ENCODE measurements at places on chromosomes 13 and 19.
A peak's percentile ranks its signal among the peaks of the same experiment; 100 is the strongest.

- no peak for DNase-seq
Observed at GRCh38 chr19:51365965-51366388, at the start of gene ETFB. TSS of gene ETFB (minus strand) at chr19:51366388. CDS start at chr19:51366326, 62 bp downstream.

DNA sequence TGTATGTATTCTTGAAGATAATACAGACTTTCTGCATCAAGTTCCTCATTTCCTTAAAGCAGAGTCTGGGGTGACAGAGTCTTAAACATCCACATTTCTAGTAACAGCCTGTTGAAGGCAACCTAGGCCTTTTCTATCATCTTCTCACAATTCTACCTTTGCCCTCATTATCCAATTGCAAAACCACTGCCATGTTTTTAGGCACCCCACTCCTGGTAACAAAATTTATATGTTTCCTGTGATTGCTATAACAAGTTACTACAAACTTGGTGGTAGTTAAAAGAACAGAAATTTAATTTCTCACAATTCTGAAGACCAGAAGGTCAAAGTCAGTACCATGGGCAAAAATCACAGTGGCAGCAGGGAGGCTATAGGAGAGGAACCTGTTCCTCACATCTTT, 33.1 kb downstream of the TUBA3C start:
- no peak for DNase-seq

DNA sequence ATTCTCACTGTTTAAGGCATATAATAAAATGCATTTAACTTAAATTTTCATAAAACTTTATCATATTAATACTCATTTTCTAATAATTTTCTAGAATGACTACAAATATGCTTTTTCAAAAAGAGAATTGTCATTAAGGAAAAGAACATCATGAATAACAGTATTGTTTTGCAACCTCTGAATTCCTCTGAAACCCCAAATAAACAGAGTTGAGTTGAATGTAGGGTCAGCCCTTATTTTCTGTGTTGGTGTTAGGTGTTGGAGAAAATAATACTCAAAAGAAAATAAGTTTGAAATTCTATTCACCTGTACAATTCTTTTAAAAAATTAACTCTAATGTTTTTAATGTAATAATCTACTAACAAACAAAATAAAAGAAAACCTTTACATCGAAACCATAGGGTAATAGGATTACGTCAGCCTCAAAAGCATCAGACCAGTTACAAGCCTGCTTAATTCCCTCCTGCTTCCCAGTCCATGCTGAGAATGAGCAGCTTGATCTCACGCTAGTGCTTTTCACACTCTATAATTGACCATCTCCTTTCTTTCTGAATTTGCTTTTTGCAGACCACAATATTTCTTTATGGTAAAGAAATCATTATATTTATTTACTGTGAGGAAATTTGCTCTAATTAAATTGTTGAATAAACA, 160.9 kb downstream of the PCDH9 start:
- DNase-seq: peak; percentile 23

- no peak for DNase-seq
Observed at GRCh38 chr13:70051531-70051930, 56.1 kb upstream of the ATXN8OS start.

DNA sequence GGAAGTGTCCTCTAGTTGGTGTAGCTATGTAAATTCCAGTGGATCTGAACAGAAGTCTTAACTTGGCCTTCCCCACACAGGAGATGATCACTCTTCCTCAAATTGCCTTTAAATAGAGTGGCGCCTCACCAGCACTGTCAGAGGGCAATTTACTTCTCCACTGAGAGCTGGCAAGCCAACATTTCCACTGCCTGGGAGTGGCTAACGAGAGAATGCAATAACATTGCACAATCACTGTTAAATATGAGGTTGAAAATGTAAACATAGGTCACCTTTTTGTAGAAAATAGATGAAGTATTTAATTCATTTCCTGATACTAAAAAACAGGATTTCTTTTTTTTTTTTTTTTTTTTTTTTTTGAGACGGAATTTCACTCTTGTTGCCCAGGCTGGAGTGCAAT, 55.4 kb upstream of the UBL3 start:
- DNase-seq: no peak

- no peak for DNase-seq
Observed at GRCh38 chr19:38304866-38305429, 897 bp downstream of the C19orf33 start.

DNA sequence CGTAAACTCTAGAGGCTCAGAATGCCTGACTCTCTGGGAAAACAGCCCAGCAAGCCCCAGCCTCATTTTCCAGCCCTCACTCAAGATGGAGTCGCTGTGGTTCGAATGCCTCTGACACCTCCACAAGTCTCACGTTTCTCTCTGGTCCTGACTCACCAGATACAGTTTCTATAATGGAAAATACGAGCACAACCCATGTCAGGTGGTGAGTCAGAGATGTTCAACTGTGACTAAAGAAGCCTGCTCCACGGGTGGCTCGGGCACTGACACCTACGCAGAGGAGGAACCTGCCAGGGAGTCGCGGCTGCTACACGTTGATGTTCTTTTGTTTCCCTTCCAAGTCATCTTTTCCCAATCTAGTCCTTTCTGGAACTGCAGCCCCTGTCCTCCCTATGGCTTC, 87.1 kb upstream of the STK24 start:
- no peak for DNase-seq

- no peak for DNase-seq
Observed at GRCh38 chr19:38500450-38500849, 67.0 kb downstream of the RYR1 start.
